ENCODE measurements at places on chromosomes 5 and 9.

DNA sequence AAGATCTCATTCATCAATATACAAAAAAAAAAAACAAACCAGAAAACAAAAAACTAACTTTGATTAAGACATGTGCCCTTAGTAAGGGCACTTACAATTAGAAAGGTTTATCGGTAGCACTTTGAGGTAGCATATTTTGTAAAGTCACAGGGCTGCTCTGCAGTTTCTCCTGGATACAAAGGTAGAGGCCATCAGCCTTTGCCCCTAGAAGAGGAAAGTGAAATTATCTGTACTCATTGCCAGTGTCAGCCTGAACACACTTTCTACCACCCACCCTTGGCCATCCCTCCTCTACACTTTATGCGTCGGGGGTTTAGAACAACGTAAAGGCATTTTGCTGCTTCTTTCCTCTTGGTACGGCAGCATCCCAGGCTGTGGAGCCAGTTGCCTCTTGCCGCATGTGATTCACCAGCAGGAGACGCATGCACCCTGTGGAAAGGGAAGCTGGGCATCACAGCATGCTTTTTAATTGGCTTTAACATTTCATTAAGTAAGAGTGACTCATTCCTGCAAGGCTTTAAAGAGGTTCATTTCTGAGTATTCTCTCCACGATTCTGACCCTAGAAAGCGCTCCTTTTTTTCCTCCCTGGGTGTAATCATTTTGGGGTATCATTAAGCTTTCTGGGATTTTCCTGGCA is 84.6 kb downstream of the CEMIP2 start:
- no peak for DNase-seq

GRCh38 chr9:116471093-116471906 is 215.8 kb upstream of the TRIM32 start:
- no peak for DNase-seq

GRCh38 chr5:164153469-164154172 is 648.2 kb downstream of the MAT2B start:
- no peak for DNase-seq

GRCh38 chr9:123860603-123861002 is 69.3 kb downstream of the DENND1A start:
- DNase-seq: no peak

DNA sequence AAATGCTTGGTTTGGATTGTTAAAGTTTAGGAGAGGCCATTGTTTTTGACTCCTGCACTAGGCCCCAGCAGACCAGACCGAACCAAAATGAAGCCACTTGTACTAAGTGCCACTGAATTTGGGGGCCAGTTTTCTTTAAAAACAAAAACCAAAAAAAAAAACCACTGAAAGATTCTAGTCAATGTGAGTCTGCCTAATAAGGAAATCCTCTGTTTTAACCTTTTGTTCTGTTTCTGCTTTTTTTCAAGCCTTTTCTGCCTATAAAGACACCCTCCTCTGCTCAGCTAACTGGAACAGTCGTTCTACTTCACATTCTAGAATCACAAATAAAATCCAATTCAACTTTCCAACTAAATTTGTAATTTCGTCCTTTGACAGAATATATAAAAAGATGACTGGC is 64.9 kb downstream of the SERINC5 start:
- DNase-seq: no peak

GRCh38 chr5:40446910-40447309 is 232.8 kb upstream of the PTGER4 start:
- DNase-seq: no peak

- DNase-seq: no peak
Measured at GRCh38 chr9:123787416-123787815, 142.5 kb downstream of the DENND1A start.

DNA sequence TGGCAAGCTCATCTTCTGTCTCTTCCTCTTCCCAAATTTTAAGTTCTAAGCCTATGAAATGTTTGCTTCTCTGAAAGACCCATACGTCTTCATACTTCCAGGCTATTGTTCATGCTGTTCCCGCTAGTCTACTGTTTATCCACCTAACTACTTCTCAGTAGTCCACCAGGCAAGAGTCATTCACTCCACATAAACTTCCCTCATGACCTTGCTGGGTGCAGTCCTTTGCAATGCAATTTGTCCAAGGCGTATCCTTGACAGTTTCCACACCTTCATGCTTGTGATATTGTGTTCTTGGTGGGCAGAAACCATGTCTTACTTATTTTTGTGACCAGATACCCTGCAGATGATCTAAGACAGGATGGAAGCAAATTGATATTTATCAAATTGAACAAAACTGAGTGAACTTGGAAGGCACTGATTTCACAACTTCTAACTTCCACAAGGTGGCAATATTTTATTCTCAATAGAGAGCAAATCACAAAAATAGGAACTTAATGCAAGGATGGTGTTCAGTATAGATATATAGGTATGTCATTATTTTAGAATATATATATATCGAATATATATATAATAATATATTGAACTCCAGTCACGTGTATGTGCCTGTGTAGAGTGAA is 30.3 kb downstream of the TYRP1 start:
- no peak for DNase-seq

DNA sequence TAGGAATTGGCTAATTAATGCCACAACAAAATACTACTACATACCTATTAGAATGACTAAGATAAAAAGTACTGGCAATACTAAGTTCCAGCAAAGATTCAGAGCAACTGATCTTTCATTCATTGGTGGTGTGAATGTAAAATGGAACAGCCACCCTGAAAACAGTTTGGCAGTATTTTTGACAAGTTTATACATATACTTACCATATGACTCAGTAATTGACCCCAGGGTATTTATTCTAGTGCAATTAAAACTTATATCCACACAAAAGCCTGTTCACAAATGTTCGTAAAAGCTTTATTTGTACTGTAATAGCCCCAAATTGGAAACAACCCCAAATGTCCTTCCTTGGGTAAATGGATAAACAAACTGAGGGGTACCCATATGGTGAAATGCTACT is 270.8 kb upstream of the ACTBL2 start:
- DNase-seq: no peak

GRCh38 chr9:102435427-102435826 is 559.7 kb upstream of the CYLC2 start:
- no peak for DNase-seq

DNA sequence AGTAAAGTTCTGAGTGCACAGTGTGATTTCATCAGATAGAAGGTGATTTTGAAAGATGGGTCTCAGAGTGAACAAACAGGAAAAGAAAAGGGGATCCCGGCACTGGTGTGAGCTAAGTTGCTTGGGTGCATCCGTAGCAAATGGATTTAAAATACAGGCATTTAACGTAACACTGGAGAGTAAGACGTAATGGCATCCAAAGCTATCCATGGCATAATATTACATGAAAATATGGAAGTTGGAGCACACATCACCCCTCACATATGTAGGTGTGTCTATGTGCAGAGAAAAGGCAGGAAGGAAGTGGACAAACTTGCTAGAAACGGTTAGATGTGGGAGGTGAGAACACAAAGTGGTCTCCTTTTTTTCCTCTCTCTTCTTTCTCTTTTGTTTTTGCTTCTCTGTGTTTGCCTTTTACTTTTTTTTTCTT is 38.2 kb upstream of the SEMA4D start:
- DNase-seq: no peak

GRCh38 chr9:82346040-82346439 is 357.5 kb downstream of the SPATA31D1 start:
- no peak for DNase-seq

DNA sequence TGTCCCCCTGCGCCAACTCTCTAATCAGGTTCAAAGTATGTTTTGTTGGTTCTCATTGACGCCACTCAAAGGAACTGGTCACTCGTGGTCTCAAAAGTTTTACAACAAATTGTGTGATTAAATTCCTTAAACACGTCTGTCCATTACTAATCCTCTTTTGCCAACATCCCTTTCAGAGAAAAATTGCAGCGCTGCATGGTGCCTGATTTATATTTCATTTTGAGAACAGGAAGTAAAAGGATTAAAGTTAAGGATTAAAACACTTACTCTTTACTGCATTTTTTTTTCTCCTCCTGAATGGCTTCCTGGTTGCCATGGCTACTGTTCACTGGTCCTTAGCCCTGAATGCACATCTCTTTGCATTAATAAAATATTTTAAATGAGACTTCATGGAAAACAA is 383.5 kb downstream of the GLIS3 start:
- no peak for DNase-seq

DNA sequence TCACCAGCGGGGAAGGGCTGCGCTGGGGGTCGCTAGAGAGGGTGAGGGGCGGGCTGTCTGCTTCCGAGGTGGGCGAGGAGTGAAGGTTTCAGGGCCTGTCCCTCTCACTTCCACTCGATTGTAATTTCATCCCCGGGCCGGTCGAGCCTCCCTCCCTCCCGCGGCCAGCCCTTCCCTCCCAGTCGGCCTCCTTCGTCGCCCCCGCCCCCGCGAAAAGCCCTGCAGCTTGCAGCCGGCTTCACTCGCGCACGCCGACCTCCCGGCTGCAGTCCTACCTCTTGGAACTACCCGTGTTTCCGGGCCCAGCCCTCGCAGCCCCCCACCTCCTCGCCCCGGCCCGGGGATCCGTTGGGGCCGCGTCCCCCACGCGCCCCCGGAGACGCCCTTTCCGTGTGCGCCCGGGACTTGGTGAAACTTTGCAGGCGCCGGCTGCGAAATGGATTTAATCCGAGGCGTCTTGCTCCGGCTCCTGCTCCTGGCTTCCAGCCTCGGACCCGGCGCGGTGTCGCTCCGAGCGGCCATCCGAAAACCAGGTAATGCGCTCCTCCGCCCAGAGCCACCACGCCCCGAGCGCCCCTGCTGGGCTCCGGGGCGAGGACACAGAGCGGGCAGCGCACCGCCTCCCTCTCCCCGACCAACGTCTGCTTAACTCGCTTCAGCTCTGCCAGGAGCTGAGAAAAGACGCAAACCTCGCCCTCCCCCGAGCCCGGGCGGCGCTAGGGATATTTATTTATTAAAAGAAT is at the start of gene EGFLAM:
Gene EGFLAM, plus strand, starts transcription at position 241 of the 743 bp plus-strand sequence. Its CDS starts 196 bp downstream, at position 437.
- DNase-seq: no peak

DNA sequence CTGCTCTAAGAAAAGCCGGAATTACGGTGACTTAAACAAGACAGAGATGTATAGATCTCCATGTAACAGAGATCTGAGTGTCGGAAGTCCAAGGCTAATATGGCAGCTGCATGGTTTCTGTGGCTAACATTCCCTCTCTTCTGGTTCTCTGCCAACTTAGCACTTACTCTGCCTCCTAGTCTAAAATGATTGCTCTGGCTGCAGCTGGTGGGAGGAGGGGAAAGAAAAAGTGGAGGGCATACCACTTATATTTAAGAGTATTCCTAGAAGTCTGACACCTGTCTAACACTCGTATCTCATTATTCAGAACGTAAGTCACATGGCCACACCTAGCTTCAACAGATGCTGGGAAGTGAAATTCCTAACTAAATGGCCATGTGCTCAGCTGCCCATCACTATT is 551.5 kb upstream of the TLE4 start:
- no peak for DNase-seq

DNA sequence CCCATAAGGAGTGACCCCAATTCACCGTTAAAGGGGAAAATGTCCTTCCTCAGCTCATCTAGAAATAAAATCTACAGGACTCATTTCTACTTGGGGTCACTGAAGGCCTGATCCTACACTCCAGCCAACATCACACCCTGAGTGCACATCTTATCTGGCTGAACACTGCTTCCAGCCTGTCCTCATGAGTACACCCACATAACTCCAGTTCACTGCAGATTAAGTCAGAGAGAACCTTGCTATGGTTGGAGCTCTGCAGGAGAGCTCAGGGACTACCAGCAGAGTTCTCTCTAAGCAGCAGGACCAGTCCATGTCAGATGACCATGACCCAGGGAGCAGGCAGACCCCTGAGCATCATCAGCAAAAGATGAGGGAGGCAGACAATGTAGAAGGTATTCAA is 126.9 kb upstream of the MAP3K1 start:
- DNase-seq: no peak

Measured in effector CD4-positive, alpha-beta T cell (primary cell).